ENCODE measurements at places on chromosomes 1 and 21.

DNA sequence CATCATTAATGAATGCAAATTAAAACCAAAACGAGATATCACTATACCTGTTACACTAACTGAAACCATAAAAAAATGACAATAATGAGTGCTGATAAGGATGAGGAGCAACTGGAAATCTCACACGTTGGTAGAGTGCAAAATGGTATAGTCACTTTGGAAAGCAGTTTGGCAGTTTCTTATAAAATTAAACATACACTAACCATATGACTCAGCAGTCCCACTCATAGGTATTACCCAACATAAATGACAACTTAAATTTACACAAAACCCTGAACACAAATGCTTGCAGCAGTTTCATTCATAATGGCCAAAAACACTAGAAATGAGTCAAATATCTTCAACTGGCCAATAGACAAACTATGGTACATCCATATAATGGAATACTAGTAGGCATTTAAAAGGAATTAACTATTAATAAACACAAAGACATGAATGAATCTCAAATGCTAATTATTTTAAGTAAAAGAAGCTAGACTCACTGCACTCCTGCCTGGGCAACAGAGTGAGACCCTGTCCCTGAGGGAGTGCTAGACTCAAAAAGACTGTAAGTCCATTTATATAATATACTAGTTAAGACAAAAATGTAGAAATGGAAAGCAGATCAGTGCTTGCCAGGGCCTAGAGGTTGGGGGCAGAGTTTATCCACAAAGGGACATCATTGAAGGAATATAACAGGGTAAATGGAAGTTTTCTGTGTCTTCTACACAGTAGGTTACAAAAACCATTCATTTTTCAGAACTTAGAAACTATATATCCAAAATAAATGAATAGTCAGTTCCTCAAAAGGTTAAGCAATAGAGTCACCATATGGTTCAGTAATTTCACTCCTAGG is 77.4 kb downstream of the EIF4G3 start:
- DNase-seq = no peak

GRCh38 chr1:32178380-32179192 is 889 bp upstream of the TXLNA start:
- no peak for DNase-seq

- DNase-seq = no peak
Observed at GRCh38 chr1:4851385-4852065, 197.1 kb downstream of the AJAP1 start.

- no peak for DNase-seq
Observed at GRCh38 chr1:16212251-16212961, at the start of gene ARHGEF19. ARHGEF19 (minus strand) TSS chr1:16212652; CDS start chr1:16209054, 3,598 bp downstream.

DNA sequence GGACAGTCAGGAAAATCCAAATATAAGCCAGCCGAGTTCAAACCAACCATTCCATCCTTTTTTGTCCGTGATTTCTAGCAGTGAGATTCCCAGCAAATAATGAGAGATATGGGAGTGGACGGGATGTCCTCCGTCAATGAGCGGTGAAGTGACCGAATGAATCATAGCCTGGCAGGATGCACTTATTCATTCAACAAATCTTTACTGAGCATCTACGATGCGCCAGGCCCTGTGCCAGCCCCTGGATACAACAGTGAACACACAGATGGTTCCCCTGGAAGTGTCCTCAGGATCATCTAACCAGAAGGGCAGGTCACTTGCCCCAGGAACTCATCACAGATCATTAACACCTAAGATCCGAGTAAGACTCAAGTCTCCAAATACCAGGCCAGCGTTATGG is 8.2 kb upstream of the PLEKHA6 start:
- DNase-seq = no peak

GRCh38 chr1:171488190-171488929 is 3.0 kb downstream of the PRRC2C start:
- no peak for DNase-seq

DNA sequence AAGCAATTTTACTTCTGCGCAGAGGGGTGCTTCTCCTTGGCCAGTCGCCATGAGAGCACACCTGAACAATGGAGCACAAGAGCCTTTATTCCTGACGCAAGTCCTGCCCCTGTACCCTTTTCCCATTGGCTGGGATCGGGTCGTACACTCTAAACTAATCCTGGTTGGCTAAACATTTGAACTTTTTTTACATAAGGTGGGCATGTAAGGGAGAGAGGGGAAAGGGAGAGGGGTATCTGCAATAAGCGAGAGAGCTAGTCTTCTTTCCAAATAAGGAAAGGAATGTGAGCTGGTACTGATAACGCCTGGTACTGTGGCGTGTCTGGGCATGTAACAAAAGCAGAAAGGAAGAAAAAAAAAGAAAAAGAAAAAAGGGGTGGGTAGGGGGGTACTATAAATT is 21.8 kb downstream of the MFSD2A start:
- DNase-seq = peak; percentile 69

DNA sequence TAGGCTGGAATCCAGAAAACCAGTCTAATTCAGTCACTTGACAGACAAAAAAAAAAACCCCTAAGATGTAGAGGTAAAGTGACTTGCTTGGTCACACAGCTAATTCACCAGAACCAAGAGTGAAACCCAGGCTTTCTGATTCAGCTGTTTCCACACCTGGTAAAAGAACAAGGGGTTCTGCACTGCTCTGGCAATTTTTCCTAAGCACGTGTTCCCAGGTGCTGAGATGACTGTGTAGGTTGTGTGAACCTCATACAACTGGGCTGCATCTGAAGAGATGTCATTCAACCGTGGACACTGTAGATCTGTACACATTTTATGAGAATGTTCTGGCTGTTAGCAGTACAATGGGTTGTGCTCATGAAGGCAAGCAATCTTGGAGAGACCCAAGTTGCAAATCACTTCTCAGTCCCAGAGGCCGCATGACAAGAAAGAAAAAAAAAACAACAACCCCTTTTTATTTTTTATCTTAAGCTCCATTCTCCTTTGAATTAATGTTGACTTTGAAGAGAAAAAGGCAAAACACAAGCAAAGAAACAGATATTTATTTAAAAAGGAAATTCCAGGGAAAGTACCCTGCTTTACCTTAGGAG is 95.4 kb downstream of the INTS7 start:
- DNase-seq = no peak

GRCh38 chr21:16322454-16322853 is 592.7 kb downstream of the USP25 start:
- no peak for DNase-seq

- DNase-seq = no peak
Observed at GRCh38 chr21:25036775-25037174, 570.5 kb downstream of the MRPL39 start.

DNA sequence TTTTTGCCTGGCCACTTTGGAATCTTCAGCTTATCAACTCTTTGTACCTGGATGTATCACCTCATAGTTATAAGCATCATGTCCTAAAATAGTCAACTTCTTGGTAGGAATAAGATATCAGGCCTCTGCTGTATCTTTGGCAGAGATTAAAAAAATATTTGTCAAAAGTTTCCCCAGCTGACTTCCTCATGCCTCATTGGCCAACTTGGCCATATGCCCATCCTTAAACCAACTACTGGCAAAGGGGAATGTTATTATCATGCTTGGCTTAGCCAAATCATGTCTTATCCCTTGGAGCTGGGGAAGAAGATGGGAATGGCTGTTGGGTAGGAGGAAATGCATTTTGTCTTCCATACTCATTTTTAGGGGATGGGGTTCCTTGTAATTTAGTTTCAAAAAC is 23.4 kb downstream of the NFASC start:
- DNase-seq = peak; percentile 80

DNA sequence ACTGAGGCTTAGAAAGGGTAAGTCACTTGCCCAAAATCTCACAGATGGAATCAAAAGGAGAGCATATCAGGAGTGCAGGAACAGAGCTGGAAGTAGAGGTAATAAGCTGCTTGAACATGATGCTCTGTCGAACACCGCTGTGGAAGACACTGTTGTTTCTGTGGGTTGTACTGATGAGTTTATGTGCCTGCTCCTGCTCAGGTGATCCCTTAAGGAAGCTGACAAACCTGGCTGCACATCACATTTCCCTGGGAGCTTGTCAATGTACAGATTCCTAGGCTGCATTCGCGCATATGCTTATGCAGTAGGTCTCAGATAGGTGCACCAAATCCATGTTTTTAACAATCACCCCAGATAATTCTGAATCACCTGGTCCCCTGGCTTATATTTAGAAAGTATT is 79.7 kb downstream of the ZNF326 start:
- no peak for DNase-seq

Data from NCI-H226 (cell line).